ENCODE measurements at places on chromosomes 13 and 19.

DNA sequence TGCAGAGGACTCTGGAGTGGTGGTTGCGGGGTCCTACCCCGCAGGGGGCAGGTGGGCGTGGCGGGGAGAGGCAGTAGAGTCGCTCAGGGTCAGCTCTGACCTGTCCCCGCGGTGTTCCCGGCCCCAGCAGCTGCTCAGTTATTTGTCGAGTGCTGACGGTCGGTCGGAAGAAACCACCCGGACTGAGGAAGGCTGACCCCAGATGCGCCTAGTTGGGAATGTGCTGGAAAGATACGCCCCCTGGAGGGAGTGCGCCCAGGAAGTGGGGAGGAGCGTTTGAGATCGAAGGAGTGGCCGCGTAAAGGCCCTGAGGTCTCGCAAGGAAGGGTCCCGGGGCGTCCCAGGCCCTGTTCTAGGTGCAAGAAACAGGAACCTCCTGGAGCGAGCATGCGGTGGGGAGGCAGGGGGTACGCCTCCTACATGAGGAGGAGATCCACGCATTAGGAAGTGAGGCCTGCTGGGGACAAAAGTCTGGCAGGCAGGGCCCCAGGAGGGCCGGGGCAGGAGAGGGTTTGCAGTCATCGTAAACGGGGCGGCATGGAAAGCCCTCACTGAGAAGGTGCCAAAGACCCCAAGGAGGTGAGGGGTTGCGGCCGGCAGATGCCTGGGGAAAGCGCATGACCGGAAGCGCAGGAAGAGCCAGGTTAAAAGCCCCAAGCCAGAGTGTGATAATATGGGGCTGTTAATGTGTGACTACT lies 9.2 kb downstream of the CCDC8 start:
- no peak for DNase-seq

DNA sequence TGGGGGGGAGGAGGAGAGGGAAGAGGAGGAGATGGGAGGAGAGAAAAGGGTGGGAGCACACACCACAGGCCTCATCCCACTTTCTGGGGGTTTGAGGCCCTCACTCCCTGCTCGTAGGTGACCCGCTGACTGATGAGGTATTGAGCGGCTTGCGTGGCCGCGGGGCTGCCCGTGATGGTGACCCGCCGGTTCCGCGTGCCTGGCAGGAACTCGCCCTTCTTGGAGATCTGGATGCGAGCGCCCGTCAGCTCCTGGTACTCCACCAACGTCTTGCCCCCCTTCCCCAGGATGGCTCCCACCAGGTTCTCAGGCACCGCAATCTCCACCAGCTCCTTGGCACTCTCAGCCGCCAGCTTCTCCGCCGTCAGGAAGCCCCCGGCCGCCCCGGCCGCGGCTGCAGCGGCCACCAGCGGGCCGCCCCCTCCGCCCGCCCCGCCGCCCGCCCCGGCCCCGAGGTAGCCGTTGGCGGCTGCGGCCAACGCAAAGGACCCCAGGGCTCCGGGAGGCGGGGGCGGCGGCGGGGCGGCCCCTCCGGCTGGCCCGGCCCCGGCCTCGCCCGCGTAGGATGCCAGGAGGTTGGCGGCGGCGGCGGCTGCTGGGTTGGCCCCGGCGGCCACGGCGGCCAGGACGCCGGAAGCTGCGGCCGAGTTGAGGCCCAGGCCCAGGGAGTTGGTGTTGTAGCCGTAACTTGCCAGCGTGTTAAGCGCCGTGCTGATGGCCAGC lies 25.4 kb upstream of the NANOS2 start:
- DNase-seq, result no peak

- no peak for DNase-seq
Observed at GRCh38 chr13:91158017-91158395, 189.5 kb upstream of the MIR17HG start.

DNA sequence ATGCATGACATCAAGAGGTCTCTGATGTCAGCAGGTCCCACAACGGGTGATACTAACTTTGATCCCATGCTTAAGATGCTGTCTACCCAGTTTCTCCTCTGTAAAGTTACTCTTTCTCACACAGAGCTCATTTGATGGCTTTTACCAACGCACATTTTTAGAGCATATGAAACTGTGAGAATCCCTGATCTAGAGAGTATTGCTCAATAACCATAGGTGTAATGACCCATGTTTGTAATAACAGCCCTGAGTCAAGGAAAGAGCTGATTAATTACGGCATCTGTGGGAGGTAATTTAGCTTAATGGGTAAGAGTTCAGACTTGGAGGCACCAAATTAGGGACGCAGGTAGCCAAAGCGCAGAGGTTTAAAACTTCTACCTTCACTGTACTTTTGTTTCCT lies 18.0 kb upstream of the IZUMO2 start:
- DNase-seq, result no peak

DNA sequence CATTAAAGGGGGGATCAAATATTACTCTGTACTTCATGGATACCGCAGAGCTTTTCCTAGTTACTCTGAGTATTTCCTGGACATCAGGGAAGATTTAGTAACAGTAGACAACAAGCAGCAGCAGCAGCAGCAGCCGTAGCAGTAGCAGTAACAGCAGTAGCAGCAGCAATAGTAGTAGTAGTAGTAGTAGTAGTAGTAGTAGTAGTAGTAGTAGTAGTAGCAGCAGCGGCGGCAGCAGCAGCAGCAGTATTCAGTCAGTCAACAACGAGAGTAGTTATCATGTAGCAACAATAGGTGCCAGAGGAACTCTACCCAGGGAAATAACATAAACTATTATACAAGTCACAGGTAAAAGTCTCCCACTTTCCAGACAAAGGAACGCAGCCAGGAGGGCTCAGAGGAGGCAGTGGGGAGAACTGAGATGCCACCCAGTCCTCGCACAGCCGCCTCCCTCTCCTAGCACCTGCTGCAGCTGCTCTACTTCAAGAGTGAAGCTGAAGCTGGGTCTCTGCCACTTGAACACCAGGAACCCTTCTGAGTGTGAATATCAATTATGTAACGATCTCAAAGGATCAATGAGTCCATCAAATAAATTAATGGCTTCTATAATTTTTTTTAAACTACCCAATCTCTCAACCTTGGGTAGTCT lies 1.3 kb upstream of the DOCK9 start:
- no peak for DNase-seq

- no peak for DNase-seq
Observed at GRCh38 chr13:94595001-94595949, 677 bp downstream of the TGDS start.

GRCh38 chr13:93834051-93834450 lies 607.4 kb downstream of the GPC6 start:
- DNase-seq, result no peak

GRCh38 chr19:41951686-41952172 lies 7.4 kb downstream of the RABAC1 start:
- peak; percentile 79 for DNase-seq

- no peak for DNase-seq
Observed at GRCh38 chr13:48132961-48133360, 38.1 kb upstream of the MED4 start.

- DNase-seq, result peak; percentile 73
Observed at GRCh38 chr19:12676384-12676792, 5.3 kb downstream of the DHPS start.

GRCh38 chr13:59261928-59262488 lies 901.7 kb downstream of the DIAPH3 start:
- no peak for DNase-seq

GRCh38 chr19:5000120-5000611 lies 31.3 kb downstream of the KDM4B start:
- DNase-seq, result no peak

DNA sequence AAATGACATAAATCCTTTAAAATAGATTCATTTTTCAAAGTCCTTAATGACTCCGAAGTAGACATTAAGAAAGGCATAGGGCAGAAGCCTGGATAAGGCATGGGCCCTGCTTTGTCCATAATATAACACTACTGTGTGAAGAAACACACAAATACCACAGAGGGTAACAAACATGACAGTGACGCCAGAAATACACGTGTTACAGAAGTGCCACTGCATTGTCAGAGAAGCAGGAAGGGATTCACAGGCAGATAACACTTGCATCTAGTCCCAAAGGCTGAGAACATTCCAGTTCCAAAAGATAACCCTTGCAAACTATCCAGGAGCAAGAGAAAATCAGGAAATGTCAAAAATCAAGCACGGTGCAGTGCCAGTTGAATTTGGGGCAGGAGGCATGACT lies 633.2 kb downstream of the LIG4 start:
- no peak for DNase-seq

- DNase-seq, result no peak
Observed at GRCh38 chr19:18895824-18896341, at the start of gene CERS1. Gene CERS1, minus strand, starts transcription at chr19:18896158. Its CDS starts 86 bp downstream, at chr19:18896072.

DNA sequence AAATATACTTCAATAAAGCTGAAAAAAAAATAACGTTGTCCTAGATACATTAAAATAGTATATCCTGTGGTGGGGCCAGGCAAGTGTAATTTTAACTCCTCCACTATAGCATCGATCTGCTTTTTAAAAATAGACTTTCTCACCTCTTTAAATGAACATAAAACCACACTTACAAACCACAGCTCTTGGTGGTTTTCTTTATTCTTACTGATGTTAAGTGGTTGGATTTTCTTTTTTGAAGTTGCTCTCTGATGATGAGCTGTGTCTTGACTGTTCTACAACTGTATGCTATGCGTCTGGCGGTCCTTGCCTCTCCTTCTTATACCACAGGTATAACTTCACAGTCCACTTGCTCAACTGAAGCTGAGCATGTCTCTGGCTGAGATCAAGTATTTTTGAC lies 721.5 kb upstream of the KLHL1 start:
- no peak for DNase-seq

DNA sequence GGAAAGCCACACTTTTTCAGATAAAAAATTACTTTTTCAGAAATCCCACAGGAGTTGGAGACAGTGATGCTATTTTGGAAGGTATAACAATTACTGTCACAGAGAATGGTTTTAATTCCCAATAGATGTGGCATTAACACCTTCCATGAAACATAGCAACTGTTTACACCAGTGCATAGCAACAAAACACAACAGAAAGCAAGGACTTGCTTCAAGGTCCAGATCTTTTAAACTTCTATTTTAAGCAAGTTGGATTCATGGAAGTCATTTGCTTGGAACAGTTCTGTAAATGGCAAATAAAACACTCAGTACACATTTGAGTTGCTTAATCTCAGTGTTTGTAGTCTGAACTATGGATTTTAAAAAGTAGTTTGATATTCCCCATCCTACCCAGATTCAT lies 385.9 kb upstream of the SPRY2 start:
- no peak for DNase-seq

GRCh38 chr19:57665261-57665806 lies 3.4 kb upstream of the ZSCAN4 start:
- no peak for DNase-seq

DNA sequence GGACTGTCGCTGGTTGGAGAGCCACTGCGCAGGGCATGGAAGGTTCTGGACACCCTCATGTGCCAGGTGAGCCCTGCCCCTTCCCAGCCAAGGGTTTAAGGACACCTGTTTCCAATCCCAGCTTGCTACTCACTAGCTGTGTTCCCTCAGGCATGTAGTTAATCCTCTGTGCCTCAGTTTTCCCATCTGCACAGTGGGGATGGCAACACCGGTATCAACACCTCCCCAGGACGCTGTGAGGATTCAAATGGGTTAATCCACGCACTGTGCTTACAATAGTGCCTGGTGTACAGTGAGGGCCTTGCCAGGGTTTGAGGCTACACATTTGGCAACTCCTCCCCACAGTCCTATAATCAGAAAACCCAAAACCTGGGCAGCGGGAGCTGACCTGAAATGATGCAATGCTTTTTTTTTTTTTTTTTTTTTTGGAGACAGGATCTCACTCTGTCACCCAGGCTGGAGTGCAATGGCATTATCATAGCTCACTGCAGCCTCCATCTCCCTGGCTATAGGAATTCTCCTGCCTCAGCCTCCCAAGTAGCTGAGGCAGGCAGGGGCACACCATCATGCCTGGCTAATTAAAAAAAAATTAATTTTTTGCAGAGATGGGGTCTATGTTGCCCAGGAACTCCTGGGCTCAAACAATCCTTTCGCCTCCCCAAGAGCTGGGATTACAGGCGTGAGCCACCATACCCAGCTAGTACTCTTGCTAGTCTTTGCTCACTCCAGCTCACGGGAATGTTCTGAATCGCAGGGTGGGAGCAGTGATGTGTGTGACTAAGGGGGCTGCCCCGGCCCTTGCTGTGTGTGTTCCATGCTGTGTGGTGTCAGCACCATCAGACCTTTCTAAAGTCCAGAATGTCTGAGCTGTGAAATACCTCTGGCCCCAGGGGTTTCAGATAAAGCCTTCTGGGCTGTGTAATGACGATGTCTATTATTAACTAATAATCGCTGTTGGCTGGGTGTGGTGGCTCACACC lies 2.3 kb downstream of the ACP4 start:
- DNase-seq, result no peak

GRCh38 chr13:48531416-48532255 lies 1.2 kb downstream of the RCBTB2 start:
- no peak for DNase-seq

DNA sequence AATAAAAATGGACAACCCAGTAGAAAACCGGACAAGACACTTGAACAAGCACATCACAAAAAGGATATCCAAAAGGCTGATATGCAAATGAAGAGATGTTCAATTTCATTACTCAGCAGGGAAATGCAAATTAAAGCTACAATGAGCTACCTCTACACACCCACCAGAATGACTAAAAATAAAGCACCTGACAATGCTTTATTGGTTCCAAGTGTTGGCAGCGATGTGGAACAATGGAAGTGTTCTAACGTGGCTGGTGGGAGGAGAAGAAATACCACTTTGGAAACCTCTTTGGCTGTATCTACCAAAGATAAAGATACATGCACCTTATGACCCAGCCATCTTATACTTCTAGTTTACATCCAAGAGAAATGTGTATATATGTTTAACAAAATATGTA lies 3.7 kb upstream of the ACP7 start:
- no peak for DNase-seq

DNA sequence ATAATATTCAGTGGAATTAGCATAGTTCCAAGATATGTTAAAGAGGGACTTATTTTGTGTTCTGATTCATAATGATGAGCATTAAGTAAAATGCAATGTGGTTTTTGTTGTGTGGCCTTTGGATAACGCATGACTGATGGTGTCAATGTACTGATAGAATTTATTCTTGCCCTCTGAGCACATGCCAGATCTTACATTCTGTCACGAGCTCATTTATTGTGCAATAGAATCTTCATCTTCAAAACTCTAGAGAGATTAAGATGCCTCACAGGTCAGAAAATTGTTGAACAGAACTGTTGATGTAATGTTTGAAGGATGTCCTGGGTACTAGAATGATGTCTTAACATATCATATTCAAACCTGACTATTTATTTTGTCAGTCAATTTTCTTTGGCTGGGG lies 148.0 kb upstream of the HTR2A start:
- DNase-seq, result no peak

- DNase-seq, result no peak
Observed at GRCh38 chr19:50967929-50968715, 1.3 kb downstream of the KLK6 start.

DNA sequence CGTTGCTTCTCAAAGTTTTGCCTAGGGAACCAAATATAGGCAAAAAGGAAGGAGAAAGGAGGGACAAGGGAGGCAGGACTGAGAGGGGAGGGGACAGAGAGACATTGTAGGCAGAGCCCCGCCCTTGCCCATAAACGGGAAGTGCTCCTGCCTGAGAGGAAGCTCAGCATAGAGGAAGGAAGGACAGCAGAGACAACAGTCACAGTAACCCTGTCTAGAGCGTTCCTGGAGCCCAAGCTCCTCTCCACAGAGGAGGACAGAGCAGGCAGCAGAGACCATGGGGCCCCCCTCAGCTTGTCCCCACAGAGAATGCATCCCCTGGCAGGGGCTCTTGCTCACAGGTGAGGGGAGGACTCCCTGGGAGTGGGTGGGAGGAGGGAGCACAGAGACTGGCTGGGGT lies at the start of gene CEACAM21:
CEACAM21 (plus strand) TSS at position 169 of the 400 bp plus-strand sequence; CDS start at position 278, 109 bp downstream.
- DNase-seq, result peak; percentile 21

GRCh38 chr19:53112286-53112685 lies 9.1 kb upstream of the ZNF160 start:
- DNase-seq, result no peak

GRCh38 chr13:45092663-45093062 lies 27.6 kb upstream of the GTF2F2 start:
- no peak for DNase-seq
